CD4-positive, alpha-beta T cell treated with Interleukin-1 beta for 1 hour (primary cell): ENCODE measurements at places on chromosomes 5 and 9.

- DNase-seq, result no peak
Measured at GRCh38 chr9:136051837-136052471, 43.1 kb downstream of the NACC2 start.

- no peak for DNase-seq
Measured at GRCh38 chr9:75602060-75602459, 288.4 kb upstream of the PCSK5 start.

- peak; percentile 70 for DNase-seq
Measured at GRCh38 chr9:35882263-35882848, 12.2 kb upstream of the OR13J1 start.

DNA sequence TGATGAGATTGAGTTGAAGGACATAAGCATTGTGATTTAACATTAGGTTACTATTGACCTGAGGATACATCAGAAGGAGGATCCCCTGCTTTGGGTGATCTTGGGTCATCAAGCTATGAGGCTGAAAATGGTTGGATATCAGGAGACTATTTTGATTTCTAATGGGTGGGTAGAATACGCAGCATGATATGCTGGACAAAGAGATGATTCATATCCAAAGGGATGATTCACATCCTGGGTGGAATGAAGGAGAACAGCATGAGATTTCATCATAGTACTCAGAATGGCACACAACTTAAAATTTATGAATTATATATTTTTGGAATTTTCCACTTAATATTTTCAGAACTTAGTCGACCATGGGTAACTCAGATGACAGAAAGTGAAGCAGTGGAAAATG, 1759.5 kb upstream of the C9orf72 start:
- no peak for DNase-seq

DNA sequence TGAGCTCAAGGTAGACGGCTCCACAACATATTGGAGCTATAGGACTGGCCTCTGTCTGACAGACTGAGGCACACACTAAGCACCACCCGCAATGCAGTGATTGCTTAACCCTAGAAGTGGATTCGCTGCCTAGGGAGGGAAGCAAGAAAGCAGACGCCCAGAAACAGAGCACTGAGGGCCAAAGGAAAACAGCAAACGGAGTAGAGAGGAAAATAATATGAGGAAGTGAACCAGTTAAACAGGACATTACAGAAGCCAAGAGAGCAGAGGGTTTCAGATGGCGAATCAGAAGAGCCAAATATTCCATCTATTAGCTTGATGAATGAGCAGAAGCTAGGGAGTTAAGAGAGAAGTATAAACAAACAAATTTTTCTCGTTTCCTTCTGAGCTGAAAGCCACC, 139.2 kb upstream of the LHFPL2 start:
- no peak for DNase-seq

DNA sequence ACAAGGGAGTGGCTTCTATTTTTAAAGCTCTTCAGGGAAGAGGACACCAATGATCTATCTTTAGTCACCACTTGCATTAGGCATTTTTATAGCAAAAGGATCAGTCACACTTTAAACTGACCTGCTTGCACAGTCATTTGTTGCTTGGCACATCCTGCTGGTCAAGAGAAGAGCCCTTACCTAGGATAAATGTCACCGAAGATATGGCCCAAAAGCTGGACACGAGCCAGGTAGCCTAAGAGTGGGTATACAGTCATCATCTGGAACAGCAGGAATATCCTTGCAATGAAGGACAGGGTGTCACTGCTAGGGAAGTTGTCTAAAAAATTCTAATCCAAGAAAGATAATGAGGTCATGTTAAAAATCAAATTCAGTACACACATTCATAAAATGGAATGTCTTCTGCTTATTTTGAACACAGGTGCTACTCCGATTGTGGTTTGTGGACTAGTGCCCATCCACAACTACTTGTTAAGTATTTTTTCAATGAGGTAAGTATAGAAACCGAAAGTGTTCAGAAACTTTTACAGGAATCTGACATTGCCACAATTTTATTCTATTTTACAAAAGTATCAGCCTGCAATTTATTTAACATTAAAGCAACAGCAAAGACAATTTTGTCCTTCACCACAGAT, 78.4 kb downstream of the SLC38A9 start:
- DNase-seq, result no peak

- no peak for DNase-seq
Measured at GRCh38 chr5:39340506-39340905, 23.8 kb downstream of the C9 start.

DNA sequence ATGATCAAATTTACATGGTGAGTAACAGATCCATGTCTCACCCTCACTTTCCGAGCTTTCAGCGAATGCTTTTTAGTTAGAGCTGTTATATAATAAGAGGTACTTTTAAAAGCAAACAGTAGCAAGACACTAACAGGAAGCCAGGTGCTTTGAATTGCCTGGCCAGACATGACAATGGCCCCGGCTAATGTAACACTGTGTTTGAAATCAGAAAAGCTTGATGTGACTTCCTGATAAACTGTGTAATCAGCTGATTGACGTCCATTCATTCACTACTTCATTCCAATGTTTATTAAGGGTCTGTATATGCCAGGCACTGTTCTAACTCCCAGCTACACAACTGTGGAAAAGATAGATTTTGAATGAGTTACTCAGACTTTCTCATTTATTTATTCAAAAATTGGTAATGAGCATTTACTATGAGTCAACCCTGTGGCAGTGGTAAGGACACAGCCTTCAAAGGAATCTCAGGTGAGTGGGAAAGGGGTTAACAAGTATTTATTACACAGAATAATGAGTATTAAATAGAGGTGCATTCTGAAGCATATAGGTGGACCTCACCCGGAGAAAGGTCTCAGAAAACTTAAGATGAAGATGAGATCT, 26.6 kb downstream of the DPYSL3 start:
- no peak for DNase-seq

- DNase-seq, result no peak
Measured at GRCh38 chr9:89999176-89999533, 394.3 kb downstream of the GADD45G start.

- DNase-seq, result no peak
Measured at GRCh38 chr5:36406023-36406422, 104.3 kb upstream of the RANBP3L start.

DNA sequence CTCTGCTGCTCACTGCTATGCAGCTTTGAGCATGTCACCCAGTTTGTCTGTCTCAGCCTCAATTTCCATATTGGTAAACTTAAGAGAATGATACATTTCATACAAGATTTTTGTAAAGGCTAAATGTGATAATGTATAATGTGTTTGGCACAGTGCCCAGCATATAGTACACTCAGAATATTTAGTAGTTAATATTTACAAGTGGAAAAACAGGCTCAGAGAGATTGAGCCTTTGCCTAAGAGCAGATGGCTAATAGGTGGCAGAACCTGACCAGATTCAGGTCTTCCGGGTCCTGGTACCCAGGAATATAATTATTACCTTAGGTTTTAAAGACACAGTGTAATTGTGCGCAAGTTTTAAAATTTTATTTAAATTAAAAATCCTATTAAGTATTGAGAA, 46.8 kb upstream of the KIAA1958 start:
- no peak for DNase-seq

GRCh38 chr9:34551751-34552605, 29.2 kb upstream of the ENHO start:
- no peak for DNase-seq

GRCh38 chr5:120538149-120538548, 74.0 kb downstream of the PRR16 start:
- DNase-seq, result no peak

GRCh38 chr5:77010243-77010642, 20.0 kb upstream of the AGGF1 start:
- no peak for DNase-seq

DNA sequence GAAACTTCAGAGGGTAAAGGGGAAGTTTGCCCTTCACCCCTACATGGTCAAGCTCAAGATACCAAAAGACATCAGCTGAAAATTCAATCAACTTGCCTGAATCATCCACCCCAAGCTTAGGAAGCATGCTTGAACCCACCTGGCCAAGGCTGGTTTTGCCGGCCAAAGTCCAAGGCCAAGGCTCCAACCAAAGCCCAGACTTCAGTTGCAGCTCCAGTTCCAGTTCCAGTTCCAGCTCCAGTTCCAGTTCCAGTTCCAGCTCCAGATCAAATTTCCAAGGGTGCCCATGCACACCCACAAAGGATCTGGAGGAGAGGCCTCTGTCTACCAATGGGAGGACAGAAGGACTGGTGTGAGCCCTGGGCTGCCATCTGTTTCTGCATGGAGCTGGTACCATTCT, 4.6 kb upstream of the SERINC5 start:
- DNase-seq, result no peak

- DNase-seq, result no peak
Measured at GRCh38 chr9:4997631-4998030, 12.6 kb downstream of the JAK2 start.

GRCh38 chr5:32474209-32474854, 29.8 kb upstream of the ZFR start:
- no peak for DNase-seq

GRCh38 chr5:167814828-167815227, 476.6 kb upstream of the WWC1 start:
- no peak for DNase-seq

DNA sequence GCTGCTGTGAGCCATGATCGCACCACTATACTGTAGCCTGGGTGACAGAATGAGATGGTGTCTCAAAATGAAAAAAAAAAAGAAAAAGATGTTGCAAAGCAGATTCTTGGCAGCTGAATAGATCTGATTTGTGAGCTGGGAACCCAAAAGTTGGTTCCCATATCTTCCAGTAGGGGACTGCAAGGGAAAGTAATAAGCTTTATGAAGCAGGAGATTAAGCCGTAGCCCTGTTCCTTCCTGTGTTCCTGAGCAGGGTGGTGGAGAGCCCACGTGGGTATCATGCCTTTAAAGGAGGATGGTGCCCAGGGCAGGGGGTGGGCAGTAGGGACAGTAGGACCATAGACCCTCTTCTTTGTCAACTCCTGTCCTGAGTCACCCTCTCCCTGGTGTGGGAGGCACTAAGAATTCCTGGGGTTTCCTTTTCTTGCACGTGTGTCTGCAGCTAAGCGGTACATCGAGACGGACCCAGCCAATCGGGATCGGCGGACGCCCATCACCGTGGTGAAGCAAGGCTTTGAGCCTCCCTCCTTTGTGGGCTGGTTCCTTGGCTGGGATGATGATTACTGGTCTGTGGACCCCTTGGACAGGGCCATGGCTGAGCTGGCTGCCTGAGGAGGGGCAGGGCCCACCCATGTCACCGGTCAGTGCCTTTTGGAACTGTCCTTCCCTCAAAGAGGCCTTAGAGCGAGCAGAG, 37.9 kb downstream of the STOM start:
- no peak for DNase-seq

DNA sequence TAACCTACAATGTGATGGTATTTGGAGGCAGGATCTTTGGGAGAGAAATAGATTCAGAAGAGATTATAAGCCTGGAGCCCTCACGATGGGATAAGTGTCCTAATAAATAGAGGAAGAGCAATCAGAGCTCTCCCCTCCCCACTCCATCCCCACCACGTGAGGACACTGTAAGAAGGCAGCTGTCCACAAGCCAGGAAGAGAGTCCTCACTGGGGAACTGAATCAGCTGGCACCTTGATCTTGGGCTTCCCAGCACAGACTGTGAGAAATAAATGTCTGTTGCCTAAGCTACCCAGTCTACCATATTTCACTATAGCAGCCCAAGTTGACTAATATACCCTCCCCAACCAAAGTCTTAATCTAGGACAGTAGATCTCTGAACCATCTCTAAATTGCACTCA, 118.1 kb downstream of the SUSD1 start:
- DNase-seq, result no peak

DNA sequence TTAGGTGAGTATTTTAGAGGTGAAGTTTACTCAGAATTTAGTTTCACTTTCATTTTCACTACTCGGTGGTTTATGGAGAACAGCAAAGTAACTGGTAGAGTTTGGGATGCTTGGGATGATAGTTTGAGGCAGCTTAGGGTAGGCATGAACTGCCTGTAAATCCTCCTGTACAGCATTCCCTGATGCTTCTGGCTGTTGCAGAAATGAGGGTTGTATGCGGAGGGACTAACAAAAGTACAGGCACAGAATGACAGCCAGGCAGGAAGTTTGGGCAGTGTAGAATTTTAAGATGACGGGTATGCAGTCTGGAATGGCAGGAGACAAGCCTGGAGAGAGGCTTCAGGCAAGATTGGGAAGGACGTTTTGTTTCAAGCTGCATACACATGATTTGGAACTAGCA, 48.0 kb upstream of the FAM120AOS start:
- peak; percentile 25 for DNase-seq

- DNase-seq, result no peak
Measured at GRCh38 chr5:167582886-167583285, 708.6 kb upstream of the WWC1 start.

GRCh38 chr5:116645627-116646026, 71.0 kb upstream of the SEMA6A start:
- DNase-seq, result no peak

- no peak for DNase-seq
Measured at GRCh38 chr9:77807846-77808750, 160.0 kb upstream of the GNA14 start.

GRCh38 chr9:131370638-131371037, 23.2 kb upstream of the PRRC2B start:
- DNase-seq, result no peak

GRCh38 chr5:35922468-35922867, 16.0 kb downstream of the CAPSL start:
- DNase-seq, result no peak

- DNase-seq, result no peak
Measured at GRCh38 chr9:126421567-126422428, 95.2 kb downstream of the MVB12B start.

GRCh38 chr9:121958530-121958929, 134.6 kb downstream of the TTLL11 start:
- no peak for DNase-seq

DNA sequence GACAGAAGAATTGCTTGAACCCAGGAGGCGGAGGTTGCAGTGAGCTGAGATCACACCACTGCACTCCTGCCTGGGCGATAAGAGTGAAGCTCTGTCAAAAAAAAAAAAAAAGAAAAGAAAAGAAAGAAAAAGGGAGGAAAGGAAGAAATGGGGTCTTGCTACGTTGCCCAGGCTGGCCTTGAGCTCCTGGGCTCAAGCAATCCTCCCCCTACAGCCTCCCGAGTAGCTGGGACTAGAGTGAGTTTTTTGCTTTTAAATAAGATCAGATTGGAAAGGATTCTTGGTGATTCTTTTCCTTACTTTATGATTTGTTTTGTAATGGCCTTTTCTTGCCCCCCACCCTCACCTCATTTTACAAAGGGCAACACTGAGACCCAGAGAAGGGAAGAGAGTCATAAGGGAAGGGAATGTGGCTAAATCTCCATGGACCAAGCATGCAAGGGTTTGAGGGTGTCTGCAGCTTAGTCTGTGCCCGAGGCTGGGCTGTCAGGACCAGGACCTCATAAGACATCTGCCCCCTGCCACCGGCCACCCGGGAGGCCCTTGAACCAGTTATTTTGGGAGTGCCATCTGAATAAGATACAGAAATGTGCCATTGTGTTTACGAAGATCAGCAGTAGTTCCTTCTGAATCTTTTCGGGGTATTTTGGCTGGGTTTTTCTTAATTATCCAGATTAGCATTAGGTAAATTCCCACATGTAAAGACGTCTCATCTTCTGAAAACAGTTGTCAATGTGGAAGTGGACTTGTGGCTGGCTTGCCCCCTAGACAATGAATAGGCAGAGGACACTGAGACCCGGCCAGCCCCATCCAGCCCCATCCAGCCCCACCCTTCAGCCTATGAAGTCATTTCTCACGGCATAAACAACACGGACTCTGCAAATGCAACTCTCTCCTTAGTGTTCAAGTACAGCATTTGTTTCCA, 44.5 kb upstream of the GRHPR start:
- no peak for DNase-seq

GRCh38 chr9:21761309-21761901, 41.0 kb upstream of the MTAP start:
- DNase-seq, result no peak

- no peak for DNase-seq
Measured at GRCh38 chr5:114362197-114362976, 517 bp downstream of the KCNN2 start.
